ENCODE measurements at places on chromosomes 16 and 17. TPM values are rescaled to one million over a fixed set of nuclear protein-coding genes. Genes with fewer than 3 reads are reported as not detected.

GRCh38 chr16:28130099-28131088 is 66.9 kb upstream of the GSG1L start:
- DNase-seq: no peak
- H3K4me3 ChIP-seq: no peak overlapping the region
- no peaks in the 10 kb centered on the region for H3K4me1 ChIP-seq
- H3K27me3 ChIP-seq: no peaks in the 10 kb centered on the region

DNA sequence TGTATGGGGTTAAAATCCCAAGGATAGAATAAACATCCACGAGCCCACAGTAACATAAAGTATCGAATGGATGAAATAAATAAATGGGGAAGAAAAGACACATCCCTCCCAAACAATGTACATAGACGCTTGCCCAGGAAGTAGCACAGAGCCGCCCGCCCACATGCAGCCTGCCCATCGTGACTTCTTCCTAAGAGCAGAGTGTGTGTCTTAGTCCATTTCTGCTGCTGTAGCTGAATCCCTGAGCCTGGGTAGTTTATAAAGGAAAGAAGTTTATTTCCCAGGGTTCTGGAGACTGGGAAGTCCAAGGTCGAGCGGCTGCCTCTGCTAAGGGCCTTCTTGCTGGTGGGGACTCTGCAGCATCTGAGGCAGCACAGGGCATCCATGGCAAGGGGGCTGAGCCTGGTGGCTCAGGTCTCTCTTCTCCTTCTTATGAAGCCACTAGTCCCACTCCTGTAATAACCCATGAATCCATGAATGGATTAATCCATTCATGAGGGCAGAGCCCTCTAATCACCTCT is 39.4 kb upstream of the ZNF469 start:
- H3K27ac ChIP-seq: no peak overlapping the region
- H3K27me3 ChIP-seq: no peaks in the 10 kb centered on the region
- no peak overlapping the region for H3K4me3 ChIP-seq
- no peaks in the 10 kb centered on the region for H3K4me1 ChIP-seq
- no peaks in the 10 kb centered on the region for H3K36me3 ChIP-seq

- no peak overlapping the region for H3K27ac ChIP-seq
- peaks cover 19% of the 10 kb centered on the region for H3K36me3 ChIP-seq
- no peaks in the 10 kb centered on the region for H3K27me3 ChIP-seq
- no peak overlapping the region for H3K4me3 ChIP-seq
Measured at GRCh38 chr17:18267927-18268711, 7.7 kb downstream of the MIEF2 start.

The TMEM238L gene
- 12.0 TPM for total RNA-seq

All from prostate gland (tissue), 2 donors.